B cell (primary cell): ENCODE measurements at places on chromosomes 2 and 18. TPM values are rescaled to one million over a fixed set of nuclear protein-coding genes. Genes with fewer than 3 reads are reported as not detected.

GRCh38 chr18:36675076-36675475 lies 153.7 kb downstream of the TPGS2 start:
- no peak for DNase-seq

DNA sequence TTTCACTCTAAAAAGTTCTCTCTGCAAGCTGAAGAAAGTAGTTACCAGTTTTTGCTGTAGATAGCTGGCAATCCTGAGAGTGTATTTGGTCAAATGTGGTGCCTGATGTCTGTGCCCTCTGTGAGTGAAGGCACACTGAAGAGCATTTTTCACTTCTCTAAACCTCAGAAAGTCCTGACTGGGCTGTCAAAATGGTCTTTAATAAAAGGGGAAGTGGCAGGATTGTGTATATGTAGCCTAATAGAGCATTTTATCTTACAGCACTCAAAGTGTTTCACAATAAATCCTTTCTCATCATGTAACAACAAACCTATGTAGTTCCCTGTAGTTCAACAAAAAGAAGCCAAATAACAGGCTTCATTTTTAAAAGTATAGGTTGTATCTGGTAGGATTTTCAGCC lies 1552.3 kb upstream of the SLC39A10 start:
- DNase-seq = peak; percentile 68

- DNase-seq = no peak
Measured at GRCh38 chr2:126739141-126739540, 83.2 kb downstream of the GYPC start.

DNA sequence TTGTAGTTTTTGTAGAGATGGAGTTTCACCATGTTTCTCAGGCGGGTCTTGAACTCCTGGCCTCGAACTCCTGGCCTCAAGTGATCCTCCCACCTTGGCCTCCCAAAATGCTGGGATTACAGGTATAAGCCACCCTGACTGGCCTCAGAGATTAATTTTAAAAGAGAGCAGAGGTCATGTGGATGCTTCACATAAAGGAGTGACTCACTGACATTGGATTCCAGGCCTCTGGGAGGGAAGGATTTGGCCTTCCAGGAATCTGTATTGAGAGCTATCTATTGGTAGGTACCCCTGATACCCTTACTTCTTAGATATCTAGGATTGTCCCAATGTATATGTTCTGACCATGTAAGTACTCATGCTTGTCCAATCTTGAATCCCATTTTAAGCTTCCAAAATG lies 138.4 kb downstream of the FAM161A start:
- no peak for DNase-seq

DNA sequence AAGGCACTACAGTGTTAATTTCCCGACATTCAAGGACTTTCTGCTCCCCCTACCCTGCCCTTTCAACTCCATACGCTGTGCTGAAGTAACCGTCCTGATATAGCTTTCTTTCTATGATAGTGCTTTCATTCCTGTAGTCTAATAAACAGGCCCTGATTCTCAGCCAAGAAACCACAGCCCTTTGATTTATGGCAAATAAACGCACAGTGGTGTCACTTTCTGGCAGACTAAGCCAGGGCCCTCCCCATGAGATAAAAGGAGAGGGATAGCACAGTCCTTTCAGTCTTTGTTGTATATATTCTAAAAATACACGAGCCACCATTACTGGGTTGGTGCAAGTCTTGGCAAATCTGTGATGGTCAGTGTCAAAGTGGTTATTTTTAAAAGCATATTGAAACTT lies 291.2 kb downstream of the ALPK2 start:
- DNase-seq = no peak

DNA sequence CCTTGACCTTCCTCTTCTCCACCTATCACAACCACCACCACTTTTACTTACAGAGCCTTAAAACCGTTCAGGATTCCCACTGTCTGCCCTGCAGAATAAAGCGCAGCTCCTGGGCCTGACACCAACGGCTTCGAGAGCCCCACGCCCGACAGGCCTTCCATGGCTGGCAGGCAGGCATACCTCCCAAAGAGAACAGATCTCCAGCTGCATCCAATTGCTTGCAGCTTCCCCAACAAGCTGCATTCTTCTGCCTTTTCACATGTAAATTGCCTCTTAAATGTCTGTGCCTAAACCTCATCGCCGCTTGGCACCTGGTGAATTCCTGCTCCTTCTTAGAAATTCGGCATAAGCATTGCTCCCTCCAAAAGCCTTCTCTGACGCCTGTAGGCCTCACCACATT lies 31.5 kb upstream of the FAM124B start:
- DNase-seq = no peak

The TXNDC2 gene
- total RNA-seq = 0.22 and 0.73 TPM in 2 replicates

The SERPINB12 gene
- not detected in 2 replicates for total RNA-seq

The RUFY4 gene
- not detected in 2 replicates for total RNA-seq
